ENCODE measurements at places on chromosomes 7 and 10. TPM values are rescaled to one million over a fixed set of nuclear protein-coding genes. Genes with fewer than 3 reads are reported as not detected.

- no peak for DNase-seq
- H3K4me1 ChIP-seq, result no peaks in the 10 kb centered on the region
- no peaks in the 10 kb centered on the region for H3K36me3 ChIP-seq
- no peaks in the 10 kb centered on the region for H3K27me3 ChIP-seq
- no peak overlapping the region for H3K4me3 ChIP-seq
Observed at GRCh38 chr10:106661767-106662140, 502.8 kb downstream of the SORCS1 start.

DNA sequence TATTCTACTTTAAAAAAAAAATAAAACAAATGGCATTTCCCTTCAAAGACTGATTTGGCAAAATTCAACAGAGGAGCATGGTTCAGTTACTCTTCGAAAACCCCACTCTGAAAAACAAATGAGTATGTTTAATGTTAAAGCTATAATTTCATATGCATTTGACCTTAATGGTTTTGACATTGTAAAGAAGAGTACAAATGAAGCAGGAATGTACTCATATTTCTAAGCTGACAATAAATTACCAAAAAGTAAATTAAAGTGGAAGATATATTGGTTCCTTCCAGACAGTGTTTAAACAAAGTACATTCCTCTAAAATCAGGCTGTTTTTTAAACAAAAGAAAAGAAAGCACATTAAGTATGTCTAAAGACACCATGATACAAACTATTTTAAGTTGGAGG is 16.4 kb downstream of the RGS10 start:
- no peak overlapping the region for H3K27ac ChIP-seq
- H3K27me3 ChIP-seq, result no peaks in the 10 kb centered on the region
- peaks cover 16% of the 10 kb centered on the region for H3K4me1 ChIP-seq
- DNase-seq, result no peak
- H3K4me3 ChIP-seq, result no peak overlapping the region
- peaks cover 3% of the 10 kb centered on the region for H3K36me3 ChIP-seq

DNA sequence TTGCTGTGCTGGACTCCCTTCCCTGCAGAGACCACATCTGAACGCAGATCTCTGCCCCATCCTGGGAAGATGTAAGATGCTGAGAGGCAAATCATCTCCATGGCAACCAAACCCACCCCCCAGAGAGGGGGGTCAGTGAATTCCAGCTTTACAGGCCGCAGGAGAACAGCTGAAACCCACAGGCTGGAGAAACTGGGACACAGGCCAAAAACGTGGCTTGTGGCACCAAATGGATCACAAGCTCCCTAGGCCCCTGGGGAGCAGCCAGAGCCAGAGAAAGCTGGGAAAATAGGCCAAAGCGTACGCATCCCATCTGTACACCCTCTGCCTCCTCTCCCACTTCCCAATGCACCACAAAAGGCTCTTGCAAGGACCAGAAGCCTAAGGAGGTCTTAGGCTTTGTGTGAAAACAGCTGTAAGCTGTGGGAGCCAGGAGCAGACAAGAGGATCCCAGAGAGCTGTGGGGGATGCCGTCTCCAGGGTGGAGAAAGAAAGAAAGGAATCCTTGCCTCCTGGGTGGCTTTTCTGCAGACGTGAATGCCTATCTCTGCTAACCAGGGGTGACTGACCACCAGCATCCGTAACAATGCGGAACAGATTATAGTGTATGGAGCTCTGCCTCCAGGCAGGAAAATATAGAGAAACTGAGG is 59.5 kb downstream of the TMEM130 start:
- no peaks in the 10 kb centered on the region for H3K27me3 ChIP-seq
- H3K4me1 ChIP-seq, result peaks cover 9% of the 10 kb centered on the region
- no peak overlapping the region for H3K4me3 ChIP-seq
- H3K27ac ChIP-seq, result peak overlapping the region; percentile 46
- DNase-seq, result no peak

DNA sequence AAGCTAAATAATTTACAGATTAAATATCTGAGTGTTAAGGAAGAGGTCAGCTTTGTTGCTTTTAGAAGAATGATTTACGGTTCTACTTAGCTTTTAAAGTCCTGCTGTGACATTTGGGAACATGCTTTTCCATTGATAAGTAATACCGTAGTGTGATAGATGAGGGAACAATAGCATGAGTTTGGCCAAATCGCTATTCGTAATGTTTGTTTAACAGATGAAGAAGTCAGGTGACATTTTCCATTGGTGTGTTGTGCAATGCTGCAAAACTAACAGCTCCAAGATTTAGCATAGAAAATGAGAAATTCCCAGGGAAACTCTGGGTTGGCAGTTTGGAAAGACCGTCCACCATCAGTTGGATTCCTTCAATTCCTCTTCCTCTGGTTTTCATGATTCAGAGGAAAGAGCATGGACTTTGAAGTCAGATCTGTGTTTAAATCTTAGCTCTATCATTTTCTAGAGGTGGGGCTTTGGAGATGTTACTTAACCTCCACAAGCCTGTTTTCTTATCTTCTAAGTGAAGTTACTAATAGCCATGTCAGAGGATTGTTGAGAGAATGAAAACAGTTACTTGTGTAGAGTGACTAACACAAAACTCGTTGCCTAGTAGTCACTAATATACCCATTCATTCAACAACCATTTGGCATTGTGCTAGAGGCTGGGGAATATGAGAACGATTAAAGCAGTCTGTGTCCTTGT is 140.4 kb upstream of the BMPER start:
- no peaks in the 10 kb centered on the region for H3K4me1 ChIP-seq
- no peaks in the 10 kb centered on the region for H3K27me3 ChIP-seq
- H3K4me3 ChIP-seq, result no peak overlapping the region
- H3K36me3 ChIP-seq, result no peaks in the 10 kb centered on the region
- no peak overlapping the region for H3K27ac ChIP-seq
- DNase-seq, result no peak

AMPH gene
- 5.9 TPM for total RNA-seq

UCMA gene
- total RNA-seq, result not detected

IFIT2 gene
- total RNA-seq, result 17.1 TPM

CALHM3 gene
- total RNA-seq, result not detected

GPRIN2 gene
- total RNA-seq, result 0.27 TPM

Measured in thoracic aorta (tissue), 2 donors.